ENCODE measurements at places on chromosomes 4 and X.

DNA sequence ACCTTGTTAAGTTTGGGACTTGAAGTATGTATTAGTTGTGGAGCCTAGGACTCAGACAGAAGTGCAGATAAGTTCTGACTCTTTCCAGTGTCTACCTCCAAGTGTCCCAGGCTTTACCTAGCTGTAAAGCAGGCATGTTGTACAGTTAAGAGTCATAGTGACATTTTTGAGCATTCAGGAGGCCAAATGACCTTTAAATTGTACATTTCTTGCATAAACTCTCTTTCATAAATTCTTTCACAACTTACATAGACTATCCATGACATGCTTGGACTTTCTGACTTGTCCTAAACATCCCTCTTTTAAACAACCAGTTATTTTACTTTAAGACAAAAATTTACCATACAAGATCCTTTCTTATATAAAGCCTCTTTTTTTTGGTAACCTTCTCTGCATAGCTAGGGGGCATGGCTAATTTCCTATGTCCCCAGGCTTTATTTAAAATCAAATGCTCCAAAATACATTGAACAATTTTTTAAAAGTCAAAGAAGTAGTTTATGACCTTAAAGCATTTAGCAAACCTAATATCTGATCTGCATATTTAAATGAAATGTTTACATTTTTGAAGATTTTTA is 40.1 kb upstream of the UGT8 start:
- no peak for DNase-seq

- no peak for DNase-seq
Observed at GRCh38 chrX:31604629-31605221, 532.9 kb upstream of the FTHL17 start.

DNA sequence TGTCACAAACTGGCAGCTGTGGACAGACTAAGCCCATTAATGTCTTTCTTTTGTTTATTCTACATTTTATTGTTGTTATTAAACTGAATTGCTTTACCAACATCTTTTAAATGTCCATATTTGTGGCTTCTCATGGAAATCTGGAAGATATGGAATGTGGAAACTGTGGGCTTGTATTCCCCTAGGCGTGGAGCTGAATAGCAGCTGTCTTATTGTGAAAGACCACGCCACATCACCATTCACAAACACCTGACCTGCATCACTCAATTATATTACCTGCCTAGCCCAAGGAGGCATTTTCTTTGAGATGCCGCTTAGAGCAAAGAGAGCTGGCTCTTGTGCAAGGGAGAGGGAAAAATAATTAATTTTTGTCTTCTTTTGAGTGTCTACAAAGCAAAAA is 96.9 kb upstream of the GPRIN3 start:
- DNase-seq, result no peak

GRCh38 chr4:152301381-152301780 is 234.5 kb downstream of the FBXW7 start:
- DNase-seq, result no peak

- no peak for DNase-seq
Observed at GRCh38 chr4:162707962-162708361, 458.7 kb downstream of the NAF1 start.

DNA sequence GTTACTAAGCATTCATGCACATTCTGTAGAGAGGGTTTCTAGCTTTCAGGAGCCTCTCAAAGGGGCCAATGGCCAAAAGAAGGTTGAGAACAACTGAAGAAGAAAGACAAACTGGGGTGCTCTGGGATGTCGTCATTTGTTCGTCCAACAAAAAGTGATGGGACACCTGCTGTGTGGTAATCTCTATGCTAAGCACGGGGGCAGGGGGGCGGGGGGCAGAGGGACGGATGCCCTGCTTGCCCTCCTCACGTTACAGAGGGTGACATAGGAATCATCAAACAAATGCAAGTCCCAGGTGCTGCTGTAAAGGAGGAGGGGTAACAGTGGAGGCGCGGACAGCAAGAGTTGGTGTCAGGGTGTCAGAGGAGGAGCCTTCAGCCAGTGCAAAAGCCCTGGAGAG is 12.8 kb upstream of the CRMP1 start:
- no peak for DNase-seq

- DNase-seq, result no peak
Observed at GRCh38 chrX:116872931-116873330, 410.2 kb upstream of the CT83 start.

DNA sequence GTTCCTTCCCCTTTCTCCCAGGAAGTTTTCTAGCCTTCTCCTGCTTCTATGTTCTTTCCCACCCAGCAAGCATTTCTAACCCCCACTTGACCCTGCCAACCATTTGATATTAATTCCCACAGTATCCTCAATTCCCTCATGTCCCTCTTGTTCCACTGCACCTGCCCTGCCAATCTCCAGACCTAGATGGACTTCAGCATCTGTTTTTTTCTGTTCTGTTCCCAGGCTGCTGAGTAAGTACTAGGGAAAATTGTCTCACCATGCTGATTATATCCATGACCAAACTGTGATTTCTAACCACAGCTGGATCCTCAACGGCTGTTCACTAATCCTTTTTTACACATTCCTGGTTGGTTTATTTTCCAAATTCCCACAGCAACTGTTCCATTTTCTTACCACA is 37.7 kb downstream of the CLCN5 start:
- DNase-seq, result no peak

DNA sequence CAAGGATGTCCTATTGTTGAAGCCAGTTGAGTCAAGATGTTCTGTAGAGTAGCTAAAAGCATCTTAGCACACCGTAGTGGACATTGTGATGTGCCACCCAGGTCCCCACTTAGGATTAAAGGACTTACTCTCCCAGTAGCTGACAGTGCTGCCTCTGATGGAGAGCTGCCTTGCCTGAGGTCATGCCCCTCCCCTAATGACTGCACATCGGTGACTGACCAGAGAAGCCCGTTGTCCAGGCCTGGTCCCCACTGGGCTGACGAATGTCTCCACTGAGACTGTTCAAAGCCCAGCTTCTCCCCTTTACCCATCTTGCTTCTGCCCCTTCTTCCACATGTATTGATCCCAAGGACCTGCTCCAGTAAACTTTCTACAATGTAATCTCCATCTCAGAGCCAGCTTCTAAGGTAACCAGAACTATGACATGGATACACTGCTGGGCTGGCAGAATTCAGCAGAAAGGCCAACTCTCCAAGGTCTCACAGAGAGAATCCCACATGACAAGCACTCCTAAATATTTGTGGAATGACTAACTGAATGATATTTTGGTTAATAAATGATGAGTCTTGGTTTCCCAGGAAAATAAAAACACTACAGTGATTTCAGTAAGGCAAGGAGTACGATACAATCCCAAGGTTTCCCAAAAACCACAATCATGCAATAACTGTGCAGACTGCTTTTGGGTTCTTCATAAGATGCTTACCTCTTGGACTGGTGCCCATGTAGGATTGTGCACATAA is 82.4 kb upstream of the TMEM150C start:
- no peak for DNase-seq

DNA sequence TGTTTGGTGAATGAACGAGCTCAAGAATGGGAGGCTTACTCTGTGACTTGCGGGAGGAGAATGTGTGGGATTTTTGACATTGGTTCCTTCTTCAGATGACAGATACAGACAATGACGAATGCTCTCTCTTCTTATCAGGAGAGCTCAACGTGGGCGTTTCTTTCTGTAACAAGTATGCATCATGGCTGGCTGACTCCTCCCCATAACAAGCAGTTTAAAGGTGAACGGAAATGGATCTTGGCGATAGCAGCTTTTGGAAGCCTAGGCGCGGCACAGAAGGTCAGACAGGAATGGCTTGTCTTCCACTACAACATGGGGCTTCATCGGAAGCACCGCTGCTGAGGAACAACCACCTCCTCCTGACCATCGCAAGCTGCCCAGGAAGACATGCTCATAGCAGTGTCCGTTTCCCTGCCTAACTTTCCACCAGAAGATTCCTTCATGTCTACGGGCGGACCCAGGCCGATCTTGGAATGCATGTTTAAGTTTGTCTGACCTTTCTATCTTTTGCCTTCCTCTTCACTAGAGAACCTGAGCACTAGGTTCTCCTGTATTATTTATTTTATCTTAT is 18.3 kb upstream of the ACSL1 start:
- no peak for DNase-seq

GRCh38 chrX:15059474-15059873 is 186.3 kb downstream of the MOSPD2 start:
- no peak for DNase-seq

- no peak for DNase-seq
Observed at GRCh38 chr4:40525752-40526598, 103.7 kb downstream of the RBM47 start.

- DNase-seq, result no peak
Observed at GRCh38 chr4:132557660-132558059, 591.4 kb upstream of the PCDH10 start.

GRCh38 chr4:168800926-168801325 is 209.1 kb downstream of the CBR4 start:
- DNase-seq, result no peak

Measured in activated CD4-positive, CD25-positive, alpha-beta regulatory T cell treated with anti-CD3 and anti-CD28 coated beads, Interleukin-2, amount 50 U/mL, for 16 hours (primary cell).